ENCODE measurements at places on chromosomes 12 and 14.

- DNase-seq, result no peak
These were observed 10.4 kb downstream of the BEST3 start for GRCh38 chr12:69688471-69689427.

- DNase-seq, result no peak
These were observed 32.2 kb downstream of the CYP46A1 start for GRCh38 chr14:99716091-99716849.

DNA sequence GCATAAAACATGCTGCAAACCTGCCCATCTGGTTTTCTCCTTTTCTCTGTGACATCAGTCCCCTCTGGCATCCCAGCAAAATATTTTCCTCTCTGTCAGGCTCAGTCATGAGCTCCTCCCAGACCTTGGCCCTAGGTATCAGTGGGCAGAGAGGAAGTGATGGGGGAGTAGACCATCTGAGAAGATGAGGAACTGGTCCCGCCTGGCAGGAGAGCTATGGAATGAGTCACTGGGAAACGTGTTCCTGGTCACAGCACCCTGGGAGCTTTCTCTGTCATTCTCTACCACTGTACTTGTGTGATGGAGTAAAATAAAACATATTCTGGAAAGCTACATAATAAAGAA, 5.0 kb upstream of the SRSF9 start:
- no peak for DNase-seq

DNA sequence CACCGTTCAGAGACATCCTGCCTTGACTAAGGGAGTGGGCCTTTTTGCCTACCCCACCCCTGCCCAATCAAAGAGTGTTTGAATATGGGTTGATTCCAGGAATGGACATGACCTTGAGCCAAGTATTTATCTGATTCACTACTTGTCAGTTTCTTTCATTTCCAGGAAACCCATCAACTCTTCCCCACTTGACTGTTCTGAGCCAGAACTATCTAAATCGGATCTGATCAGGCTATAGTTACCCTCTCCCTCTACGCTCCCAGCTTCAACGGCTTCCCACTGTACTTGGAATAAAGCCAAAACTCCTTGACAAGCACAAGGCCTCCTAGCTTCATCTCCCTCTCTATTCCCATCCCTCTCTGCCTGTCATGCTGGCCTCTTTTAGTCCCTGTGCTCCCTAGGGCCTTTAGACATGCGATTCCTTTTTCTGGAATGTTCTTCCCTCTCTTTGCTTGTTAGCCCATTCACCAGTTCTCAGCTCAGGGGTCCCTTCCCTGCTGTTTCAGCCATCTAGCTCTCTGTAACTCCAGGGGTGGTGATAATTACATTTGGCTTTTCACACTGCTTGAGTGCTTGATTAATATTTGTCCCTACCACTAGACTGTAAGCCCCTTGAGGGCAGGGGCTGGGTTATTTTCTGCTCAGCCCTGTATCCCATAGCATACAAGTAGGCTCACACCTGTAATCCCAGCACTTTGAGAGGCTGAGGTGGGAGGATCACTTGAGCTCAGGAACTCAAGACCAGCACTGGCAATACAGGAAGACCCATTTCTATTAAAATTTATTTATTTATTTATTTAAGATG, 5.5 kb upstream of the ITPK1 start:
- no peak for DNase-seq

DNA sequence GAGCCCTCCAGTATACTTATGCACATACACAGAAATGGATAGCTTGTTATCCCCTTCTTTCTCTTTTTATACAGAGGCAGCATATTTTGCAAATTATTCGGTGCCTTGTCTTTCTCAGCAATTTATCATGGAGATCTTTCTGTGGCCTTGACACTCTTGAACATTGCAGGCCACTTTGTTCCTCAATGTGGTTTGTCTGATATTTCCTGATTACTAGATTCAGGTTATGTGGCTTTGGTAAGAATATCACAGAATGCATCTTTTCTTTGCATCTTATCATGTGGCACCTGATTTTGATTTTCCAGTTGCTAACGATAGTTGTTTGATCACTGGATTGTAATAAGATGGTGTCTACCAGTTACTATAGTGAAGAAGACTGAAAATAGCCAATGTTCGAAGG, 7.1 kb upstream of the SNRPF start:
- DNase-seq, result no peak

DNA sequence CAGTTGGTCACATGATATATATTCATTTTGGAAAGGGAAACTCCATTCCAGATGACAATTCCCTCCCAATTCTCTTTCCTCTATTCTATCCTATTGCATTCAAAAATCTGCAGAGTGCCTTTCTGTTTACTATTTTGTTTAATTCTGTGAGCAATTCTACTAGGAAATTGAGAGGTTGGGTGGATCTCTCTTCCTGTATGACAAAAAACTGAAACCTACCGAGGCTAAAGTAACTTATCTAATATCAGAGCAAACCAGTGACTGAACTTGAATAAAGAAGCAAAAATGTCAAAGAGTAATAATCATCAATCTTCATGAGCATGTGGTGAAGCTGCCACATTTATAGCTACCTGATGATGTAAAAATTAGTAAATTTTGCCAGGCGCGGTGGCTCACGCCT, 16.6 kb upstream of the ACTN1 start:
- DNase-seq, result no peak

DNA sequence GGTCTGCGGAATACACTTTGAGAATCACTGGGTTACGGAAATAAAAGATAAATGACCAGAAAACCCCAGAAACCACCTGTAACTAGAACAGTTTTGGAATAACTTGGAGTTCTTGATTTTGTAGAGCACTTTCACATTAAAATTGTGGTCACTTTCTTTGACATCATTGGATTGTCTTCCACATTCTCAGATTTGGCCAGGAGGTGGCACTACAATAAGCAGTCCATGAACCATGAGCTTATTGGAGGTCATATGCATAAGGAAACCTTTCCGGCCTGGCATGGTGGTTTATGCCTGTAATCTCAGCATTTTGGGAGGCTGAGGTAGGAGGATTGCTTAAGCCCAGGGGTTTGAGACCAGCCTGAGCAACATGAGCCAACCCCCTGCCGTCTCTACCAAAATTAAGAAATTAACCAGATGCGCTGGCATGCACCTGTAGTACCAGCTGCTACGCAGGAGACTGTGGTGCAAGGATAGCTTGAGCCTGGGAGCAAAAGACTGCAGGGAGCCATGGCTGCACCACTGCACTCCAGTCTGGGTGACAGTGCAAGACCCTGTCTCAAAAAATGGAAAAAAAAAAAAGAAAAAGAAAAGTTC, 107.7 kb upstream of the CAND1 start:
- no peak for DNase-seq

- no peak for DNase-seq
These were observed 23.0 kb upstream of the EIF2B2 start for GRCh38 chr14:74979442-74980397.

GRCh38 chr12:105164068-105164467, 56.5 kb downstream of the WASHC4 start:
- no peak for DNase-seq

DNA sequence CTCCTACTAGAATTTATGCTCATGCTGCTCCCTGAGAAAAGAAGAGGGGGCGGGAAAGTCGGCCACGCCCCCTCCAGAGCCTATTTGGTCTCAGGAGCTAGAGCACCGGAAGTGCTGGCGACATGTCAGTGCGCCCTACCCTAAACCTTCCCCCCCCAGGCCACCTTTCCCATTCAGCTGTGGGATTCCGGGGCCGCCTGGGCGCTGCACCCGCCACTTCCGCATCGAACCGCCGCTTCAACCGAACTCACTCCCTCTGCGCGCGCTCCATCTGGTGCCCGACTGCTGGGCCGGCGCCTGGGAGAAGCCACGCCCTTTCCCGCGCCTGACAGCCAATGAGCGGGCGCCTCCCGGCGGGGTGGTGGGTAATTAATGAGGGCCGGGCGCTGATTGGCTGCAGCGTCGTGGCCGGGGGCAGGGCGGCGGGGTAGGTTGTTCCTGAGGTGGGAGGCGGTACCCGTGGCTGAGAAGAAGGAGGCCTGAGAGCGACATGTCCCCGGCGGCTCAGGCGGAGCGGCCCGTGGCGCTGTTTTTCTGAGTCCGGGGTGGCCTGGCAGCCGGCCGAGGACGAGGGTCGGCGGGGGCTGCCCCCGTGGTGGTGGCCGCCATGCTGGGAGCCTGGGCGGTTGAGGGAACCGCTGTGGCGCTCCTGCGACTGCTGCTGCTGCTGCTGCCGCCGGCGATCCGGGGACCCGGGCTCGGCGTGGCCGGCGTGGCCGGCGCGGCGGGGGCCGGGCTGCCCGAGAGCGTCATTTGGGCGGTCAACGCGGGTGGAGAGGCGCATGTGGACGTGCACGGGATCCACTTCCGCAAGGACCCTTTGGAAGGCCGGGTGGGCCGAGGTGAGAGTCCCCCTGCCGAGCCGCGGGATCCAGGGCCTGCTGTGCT, at the start of gene MLEC:
Gene MLEC (plus strand): TSS at position 460 of the 888 bp plus-strand sequence. CDS start 148 bp downstream, at position 608.
- DNase-seq, result peak; percentile 99

Measured in stimulated activated CD8-positive, alpha-beta memory T cell treated with anti-CD3 and anti-CD28 coated beads, Interleukin-15, amount 100 ng/mL, for 4 hours (primary cell).